ENCODE measurements at places on chromosomes 5 and 9.

DNA sequence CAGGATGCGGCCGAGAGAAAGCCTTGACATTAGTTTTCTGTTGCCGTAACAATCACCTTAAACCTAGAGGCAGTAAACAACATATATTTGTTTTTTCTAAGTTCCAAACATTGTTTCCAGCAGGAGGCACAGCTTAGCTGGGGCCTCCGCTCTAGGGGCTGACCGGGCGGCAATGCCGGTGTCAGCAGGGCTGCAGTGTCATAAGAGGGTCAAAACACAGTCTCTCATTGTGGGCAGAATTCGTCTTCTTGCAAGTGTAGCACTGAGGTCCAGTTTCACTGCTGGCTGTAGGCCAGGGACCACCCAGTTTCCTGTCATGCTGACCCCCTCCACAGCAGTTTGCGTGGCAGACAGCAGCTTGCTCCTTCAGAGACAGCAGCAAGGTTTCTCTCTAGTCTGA, 186.2 kb downstream of the PJA2 start:
- no peak for DNase-seq

- no peak for DNase-seq
These were observed 171.4 kb downstream of the NIPBL start for GRCh38 chr5:37047947-37048346.

GRCh38 chr5:137454671-137455070, 44.5 kb downstream of the SPOCK1 start:
- no peak for DNase-seq

DNA sequence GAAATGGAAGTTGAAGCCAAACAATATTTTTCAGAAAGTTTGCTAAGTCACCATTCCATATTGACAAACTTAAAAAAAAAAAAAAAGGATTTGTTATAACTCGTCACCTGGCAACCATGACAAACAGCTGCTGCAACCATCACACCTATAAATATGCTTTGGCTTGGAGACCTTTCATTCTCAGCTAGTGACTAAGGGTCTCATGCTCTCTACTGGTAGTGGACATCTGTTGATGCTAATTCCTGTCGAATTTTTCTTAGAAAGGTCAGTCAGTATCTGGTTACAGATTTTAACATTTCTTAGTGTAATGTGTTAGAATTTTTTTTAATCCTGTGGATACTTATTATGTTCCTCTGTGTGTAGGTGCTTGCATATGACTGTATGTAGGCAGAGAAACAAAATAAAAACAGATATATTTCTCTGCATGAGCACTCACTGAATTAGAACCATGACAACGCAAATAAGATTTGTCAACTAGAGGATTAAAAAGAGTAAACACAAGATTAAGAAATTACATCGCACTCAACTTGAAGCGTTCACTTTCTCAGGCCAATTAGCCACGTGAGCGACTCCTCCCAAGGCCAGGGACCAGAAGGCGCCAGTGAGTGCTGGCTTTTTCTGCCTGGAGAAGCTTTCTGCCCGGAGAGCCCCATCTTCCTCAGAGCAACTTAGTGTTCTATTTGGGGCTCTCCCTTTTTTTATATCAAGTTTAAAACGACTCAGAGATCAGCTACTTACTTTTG, 27.0 kb upstream of the ZNF622 start:
- no peak for DNase-seq

DNA sequence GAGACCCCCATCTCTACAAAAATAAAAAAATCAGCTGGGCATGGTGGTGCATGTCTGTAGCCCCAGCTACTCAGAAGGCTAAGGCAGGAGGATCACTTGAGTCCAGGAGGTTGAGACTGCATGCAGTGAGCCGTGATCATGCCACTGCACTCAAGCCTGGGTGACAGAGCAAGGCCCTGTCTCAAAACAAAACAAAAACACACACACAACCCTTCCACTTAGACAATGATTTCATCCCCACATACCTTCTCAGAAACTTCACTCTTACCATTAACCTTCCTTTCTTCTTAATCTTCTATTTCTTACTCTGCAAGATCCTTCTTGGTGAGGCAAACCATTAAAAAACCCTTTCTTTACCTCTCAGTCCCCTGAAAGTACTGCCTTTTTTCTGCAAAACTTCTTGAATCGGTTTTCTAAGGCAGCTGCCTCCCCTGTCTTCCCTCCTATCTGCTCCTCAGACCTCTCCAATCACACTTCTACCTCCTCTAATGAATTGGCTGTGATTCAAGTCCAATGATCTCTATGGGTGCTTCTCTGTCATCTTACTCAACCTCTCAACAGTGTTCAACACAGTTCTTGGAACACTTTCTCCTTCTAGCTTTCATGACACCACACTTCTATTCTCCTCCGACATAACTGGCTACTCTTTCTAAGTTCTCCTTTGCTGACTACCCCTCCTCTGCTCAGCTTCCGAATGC, 47.3 kb downstream of the PFDN1 start:
- DNase-seq, result no peak

DNA sequence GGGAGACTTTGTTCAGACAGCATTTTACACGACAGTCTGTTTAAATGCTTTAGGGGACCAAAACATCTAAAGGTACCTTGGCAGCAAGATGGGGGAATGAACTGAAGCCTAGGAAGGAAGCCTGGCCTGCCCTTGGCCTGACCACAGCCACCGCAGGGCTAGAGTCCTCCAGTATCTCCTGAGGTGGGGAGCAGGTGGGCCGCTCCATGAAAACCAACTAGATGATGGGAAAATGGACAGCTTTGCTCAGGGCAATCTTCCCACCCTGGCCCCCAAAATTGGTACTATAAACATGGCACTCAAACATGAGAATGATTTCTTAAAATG, 153.3 kb downstream of the AUH start:
- DNase-seq, result no peak

GRCh38 chr5:140327589-140327988, 18.8 kb downstream of the HBEGF start:
- DNase-seq, result no peak

GRCh38 chr9:133948561-133949485, 43.3 kb downstream of the VAV2 start:
- DNase-seq, result no peak

GRCh38 chr5:56605231-56605630, 210.1 kb upstream of the MAP3K1 start:
- no peak for DNase-seq

DNA sequence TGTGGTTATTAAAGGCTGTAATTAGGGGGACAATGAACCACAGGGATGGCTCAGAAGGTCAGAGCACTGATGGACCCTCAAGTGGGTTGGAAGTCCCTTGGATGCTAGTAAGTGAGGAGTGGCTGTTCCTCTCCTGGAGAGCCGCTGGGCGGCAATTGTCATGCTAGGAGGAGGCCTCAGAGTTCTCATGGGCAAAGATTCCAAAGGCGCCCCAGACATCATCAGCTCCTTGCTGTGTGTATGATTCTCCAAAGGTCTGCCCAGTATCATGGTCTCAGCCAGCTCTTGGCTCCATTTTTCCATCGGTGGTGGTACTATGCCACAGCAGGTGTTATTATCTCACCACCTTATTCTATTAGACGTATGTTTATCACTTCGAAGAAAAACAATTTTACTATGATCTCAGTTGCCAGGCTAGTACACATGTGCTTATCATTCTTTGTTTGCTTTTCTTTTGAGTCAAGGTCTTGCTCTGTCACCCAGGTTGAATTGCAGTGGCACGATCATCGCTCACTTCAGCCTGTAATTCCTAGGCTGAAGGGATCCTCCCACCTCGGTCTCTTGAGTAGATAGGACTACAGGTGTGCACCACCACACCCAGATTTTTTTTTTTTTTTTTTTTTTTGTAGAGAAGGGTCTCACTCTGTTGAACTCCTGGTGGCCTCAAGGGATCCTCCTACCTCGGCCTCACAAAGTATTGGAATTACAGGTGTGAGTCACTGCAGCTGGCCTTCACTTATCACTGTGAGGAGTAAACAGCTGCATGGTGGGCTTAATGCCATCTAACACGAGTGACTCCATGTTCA, 46.8 kb downstream of the EXOSC2 start:
- no peak for DNase-seq

DNA sequence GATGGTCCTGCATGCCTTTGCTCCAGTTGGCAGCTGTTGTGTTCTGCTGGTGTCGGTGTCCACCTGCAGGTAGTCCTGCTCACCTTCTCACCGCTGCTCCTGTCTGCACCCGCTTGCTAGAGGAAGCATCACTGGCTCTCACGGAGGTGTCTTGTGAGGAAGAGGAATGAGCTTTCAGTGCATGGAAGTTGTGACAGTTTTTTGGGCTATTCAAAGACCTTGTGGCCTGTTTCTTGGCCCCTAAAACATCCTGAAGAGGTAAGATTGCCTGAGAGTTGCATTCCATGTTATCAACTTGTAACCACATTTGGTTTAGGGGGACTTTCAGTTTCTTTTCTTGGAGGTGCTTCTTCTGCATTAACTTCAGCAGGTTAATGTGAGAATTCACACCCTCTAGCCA, 85.6 kb downstream of the MACROH2A1 start:
- no peak for DNase-seq

DNA sequence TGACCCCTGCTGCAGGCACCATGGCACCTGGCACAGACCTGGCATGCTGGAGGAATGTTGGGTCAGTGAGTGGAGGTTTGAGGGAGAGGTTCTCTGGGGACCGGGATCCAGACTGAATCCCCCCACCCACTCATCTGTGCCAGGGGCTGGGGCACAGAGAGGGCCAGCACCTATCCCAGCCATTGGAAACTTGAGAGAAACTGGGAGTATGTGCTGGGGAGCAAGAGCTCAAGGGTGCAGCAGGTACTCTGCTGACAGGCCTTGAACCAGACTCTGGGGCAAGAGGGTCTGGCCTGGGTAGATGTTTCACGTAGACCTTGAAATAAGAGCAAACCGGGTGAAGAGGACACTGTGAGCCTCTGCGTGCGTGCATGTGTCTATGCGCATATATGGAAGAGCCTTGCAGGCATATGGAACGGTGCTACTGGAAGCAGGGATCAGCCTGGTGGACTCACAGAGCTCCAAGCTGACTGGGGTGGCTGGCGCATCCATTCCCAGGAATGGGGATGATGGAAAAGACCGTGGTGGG, 8.8 kb downstream of the FGF18 start:
- no peak for DNase-seq

DNA sequence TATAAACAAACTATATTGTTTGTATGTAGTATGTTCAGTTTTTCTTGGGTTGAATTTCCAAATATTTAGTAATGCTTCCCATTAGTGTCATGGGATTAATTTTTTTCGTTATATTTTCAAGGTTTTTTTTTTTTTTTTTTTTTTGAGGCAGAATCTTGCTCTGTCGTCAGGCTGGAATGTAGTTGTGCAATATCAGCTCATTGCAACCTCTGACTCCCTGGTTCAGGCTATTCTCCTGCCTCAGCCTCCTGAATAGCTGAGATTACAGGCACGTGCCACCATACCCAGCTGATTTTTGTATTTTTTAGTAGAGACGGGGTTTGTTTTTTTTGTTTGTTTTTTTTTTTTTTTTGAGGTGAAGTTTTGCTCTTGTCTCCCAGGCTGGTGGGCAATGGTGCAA, 10.6 kb downstream of the DDX46 start:
- no peak for DNase-seq

DNA sequence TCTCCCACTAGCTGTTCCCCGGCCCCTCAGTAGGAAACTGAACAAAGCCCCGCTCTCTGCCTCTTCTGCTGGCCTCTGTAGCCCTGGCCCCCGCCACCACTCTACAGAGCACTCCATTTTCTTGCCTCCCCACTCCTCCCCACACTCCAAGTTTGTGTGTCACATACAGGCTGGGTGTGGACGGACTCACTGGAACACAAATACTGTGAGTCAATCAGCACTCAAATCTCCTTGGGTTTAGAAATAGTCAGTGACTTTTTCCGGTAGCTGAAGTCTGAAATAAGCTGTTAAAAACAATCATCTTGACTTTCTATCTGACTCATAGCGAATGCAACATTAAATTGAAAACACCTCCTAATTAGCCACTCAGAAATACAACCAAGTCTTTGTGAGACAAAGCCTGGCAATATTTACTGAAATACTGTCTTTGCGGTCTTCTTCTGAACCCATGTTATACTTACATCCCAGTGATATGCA, 122.5 kb downstream of the LHFPL2 start:
- DNase-seq, result no peak

Measured in activated CD4-positive, alpha-beta T cell treated with anti-CD3 and anti-CD28 coated beads for 48 hours (primary cell).